ENCODE measurements at places on chromosomes 13 and 19.
A peak's percentile ranks its signal among the peaks of the same experiment; 100 is the strongest.

DNA sequence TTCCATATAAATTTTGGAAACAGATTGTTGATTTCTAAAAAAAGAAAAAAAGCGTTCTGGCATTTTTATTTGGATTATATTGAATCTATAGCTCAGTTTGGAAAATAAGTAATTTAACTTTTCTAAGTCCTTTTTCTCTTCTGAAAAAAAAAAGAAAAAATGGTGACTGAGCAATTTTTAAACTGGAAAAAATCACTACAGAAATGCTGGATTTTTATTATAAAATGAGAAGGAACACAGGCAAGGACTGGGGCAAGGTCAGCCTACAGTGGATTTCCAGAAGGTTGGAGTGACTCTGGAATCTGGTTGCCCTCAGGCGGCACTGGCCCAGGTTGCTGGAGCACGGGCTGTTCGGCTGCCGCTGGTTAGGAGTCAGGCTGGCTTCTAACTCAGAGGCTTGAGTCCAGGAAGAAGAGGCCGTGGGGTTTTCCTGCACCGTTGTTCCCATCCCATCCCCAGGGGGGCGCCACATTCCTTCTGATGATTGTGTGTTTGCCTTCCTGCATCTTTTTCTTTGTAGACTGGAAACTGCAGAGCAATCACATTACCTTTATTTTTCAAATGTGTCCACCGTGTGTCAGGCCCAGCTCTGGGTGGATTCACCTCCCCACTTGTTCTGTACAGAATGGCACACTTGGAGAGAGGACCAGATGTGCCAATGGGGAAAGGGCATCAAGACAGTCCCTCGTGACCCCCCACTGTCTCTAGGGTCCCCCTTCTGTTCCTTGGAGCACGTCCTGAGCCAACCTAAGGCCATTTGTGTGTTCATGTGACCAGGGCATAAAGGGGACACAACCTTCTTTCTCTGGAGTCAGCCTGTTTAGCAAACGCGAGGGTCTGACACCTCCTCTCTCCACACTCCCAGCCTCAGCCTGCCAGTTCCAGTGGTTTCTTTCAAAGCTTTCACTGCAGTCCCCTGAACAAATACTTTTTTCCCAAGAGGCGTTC lies 44.5 kb upstream of the GTF3A start:
- DNase-seq: no peak

DNA sequence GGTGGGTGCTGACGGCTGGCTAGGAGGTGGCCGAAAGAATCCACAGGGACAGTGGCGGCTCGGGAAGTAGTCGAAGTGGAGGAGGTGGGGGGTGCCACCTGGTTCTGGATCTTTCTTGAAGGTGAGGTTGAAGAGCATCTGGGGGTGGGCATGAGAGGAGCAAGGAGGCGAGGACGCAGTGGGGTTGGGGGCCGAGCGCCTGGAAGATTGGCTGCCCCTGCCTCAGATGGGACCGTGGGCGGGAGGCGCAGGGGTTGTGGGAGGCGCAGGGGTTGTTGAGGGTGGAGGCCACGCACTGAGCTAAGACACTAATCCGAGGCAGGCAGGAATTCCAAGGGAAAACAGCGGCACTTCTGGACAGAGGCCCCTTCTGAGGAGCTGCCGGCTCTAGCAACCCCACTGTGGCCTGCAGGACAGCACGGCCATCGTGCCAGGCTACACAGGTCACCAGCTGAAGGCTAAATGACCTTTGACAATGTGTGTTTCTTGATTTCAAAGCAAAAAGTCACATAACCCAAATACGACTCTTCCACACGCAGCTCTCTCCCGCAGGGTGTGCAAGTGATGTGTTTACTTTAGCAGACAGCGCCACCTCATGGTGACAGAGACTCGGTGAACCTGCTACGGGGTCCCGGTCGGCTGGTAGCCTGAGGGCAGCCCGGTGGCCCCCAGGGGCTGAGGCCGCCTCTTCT lies 44.1 kb upstream of the RANBP3 start:
- DNase-seq: no peak

GRCh38 chr13:113951246-113951999 lies 22.5 kb downstream of the C13orf46 start:
- DNase-seq: no peak

GRCh38 chr19:3544742-3545668 lies 6.0 kb downstream of the TEKTIP1 start:
- DNase-seq: no peak

- DNase-seq: no peak
Measured at GRCh38 chr13:90171649-90172048, 1175.8 kb upstream of the MIR17HG start.

DNA sequence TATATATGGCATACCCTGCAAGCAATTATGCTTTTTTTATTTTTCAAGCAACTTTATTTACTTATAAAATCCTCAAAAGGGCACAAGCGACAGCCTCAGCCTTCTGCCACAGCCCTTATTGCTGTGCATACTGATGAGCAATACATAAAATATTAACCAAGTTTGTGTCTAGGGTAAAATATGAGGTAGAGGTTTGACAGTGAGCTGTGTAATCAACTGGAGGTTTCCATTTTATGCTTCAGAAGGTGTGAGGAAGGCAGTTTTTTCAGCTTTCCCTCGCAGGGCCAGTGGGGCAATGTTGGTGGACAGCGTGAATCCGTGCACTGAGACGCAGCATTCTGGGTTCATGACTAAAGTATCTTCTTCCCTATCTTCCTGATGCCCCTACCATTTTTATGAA lies 310.4 kb downstream of the IRS2 start:
- DNase-seq: no peak

DNA sequence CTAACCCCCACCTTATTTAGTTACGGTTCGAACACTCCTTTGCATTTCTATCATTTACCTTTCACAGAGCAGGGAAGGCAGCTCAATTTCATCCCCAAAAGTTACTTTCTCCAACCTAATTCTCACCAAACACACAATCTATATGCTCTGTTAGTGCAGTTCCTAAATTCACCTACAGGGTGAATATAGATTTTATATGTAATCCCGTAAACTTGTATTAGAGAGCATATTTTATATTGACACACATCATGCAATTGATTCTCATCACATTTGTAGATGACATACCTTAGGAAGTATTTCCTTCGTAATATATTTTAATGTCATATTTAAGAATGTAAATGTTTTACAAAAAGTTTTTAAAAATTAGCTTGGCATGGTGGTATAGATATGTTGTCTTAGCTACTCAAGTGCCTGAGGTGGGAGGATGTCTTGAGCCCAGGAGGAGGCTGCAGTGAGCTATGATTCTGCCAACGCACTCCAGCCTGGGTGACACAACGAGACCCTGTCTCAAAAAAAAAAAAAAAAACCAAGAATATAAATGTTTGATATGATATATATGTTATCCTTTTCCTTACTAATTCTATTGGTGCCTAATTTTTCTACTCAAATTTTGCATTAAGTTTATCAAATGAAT lies 57.3 kb upstream of the TNFRSF19 start:
- no peak for DNase-seq

- DNase-seq: no peak
Measured at GRCh38 chr19:16463991-16464575, 7.7 kb downstream of the EPS15L1 start.

DNA sequence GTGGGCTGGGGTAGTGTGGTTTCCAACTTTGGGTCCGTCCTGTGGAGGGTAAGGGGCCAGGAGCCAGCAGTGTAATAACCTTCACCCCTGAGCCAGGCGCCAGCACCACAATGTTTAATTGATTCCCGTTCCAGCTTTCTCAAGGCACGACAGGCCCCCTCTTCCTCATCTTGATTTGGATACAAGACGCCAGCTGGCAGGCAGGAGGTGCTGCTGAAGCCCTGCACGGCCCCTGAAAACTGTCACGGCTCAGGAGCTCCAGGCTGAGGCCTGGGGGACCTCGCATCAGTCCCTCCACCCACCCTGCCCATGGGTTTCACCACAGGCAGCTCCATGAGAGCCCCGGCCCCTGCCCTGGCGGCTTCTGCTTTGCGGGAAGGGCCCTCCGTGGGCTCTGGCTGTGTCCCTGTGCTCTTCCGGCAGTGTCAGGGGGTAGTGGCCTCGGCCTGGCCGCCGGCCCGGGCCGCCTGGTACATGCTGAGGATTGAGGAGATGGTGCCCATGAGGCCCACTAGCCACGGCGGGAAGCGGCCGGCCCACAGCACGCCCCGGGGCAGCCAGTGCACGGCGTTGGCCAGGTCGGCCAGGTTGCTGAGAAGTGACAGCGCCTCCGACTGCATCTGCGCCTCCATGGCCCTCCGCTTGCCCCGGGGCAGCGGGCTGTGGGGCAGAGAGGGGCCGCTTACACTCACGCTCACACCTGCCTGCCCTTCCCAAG lies 11.9 kb downstream of the PEX11G start:
- DNase-seq: no peak

- no peak for DNase-seq
Measured at GRCh38 chr19:2173767-2174577, 10.2 kb downstream of the DOT1L start.

DNA sequence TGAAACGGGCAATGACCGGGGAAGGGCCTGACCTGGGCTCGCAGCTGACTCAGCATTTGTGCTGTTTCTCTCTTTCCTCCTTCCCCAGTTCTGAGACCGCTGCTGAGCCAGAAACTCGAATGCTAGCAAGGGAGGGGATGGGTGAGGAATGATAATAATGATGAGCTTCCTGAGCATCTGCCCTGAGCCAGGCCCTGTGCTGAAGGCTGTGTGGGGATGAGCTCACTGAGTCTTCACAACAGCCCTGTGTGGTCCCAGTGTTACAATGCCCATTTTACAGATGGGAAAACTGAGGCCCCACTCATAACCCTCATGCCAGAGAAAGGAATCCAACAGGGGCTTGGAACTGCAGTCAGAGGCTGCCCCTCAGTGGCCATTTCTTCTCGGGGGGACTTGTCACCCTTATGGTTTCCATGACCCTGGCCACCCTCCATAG lies 8.1 kb downstream of the SULT2B1 start:
- DNase-seq: no peak

GRCh38 chr19:57888560-57889231 lies at the start of gene ZNF814:
Gene ZNF814, minus strand, starts transcription at chr19:57889037. Its CDS starts 235 bp downstream, at chr19:57888802.
- peak; percentile 23 for DNase-seq

GRCh38 chr19:50835103-50835784 lies 1.9 kb upstream of the KLK15 start:
- no peak for DNase-seq

- DNase-seq: no peak
Measured at GRCh38 chr13:40984668-40985366, 34.3 kb downstream of the ELF1 start.

- no peak for DNase-seq
Measured at GRCh38 chr19:44580366-44580895, 32.9 kb upstream of the IGSF23 start.

DNA sequence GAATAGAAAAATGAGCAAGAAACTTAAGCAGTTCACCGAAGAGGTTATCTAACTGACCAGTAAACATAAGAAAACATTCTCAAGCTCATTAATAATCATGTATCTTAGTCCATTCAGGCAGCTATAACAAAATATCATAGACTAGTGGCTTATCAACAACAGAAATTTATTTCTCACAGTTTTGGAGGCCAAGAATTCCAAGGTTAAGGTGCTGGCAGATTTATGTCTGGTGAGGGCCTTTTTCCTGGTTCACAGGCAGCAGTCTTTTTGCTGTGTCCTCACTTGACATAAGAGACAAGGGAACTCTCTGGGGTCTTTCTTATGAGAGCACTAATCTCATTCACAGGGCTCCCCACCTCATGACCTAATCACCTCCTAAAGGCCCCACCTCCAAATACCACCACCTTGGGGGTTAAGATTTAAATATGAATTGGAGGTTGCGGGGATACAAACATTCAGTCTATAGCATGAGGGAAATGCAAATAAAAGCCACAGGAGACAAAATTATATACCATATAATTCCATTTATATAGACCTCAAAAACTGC lies 123.6 kb downstream of the ZAR1L start:
- DNase-seq: no peak

GRCh38 chr13:102310691-102311418 lies 91.0 kb downstream of the FGF14 start:
- DNase-seq: no peak

DNA sequence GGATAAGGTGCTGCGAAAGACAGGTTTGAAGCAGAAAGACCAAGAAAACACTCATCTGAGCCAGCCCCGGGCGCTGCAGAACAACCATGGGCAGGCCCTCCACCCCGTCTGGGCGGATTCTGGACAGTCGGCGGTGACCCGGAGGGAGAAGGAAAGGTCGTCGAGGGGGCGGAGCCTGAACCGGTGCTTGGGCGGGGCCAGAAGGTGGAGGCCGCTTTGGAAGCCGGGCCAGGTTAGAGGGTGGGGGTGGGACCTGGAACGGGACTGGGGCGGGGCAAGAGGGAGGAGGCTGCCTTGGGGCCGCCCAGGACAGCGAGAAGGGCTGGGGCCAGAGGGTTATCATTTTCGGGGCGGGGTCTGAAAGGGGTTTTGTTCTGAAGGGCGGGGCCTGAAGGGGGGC lies 5.0 kb upstream of the ZNF765 start:
- no peak for DNase-seq

DNA sequence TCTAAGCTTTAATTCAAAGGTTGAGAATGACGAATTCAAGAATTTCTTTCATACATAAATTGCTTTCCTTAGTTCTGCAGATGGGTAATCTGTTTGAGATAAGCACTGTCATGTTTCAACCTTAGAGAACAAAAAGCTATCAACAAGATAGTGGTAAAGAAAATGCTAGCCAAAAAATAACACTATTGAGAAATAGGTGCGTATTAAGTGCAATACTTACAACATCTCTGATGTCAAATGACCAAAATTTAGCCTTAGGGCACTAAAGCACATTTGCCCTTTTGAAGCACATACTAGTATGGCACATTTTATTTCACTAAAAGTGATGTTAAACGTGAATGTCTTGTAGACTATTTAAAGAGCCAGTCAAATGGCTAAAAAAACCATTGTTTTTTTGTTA lies 4.9 kb downstream of the KBTBD6 start:
- DNase-seq: no peak

- DNase-seq: no peak
Measured at GRCh38 chr19:55676383-55676782, 1.4 kb downstream of the EPN1 start.

DNA sequence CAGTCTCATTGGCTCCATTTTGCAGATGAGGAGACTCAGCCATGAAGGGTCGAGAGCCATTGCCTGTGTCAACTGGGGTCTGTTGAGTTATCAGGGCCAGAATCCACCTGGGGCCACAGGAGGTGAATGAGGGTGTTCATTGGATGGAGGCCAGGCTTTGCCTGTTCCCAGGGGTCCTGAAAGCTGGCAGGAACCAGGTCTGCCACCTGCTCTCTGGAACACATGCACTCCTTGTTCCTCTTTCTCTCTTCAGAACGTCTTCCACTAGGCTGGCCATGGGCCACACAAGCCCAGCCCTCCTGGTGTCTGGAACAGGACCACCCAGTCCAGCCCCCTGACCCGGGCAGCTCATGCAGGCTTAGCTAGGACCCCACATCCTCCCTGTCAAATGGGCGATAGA lies 21.1 kb downstream of the PPP1R37 start:
- no peak for DNase-seq

- no peak for DNase-seq
Measured at GRCh38 chr19:12098040-12098439, 33.5 kb downstream of the ZNF844 start.

- DNase-seq: no peak
Measured at GRCh38 chr19:7006135-7006704, 15.0 kb downstream of the MBD3L2B start.

- DNase-seq: no peak
Measured at GRCh38 chr19:34082289-34083077, 89.8 kb upstream of the LSM14A start.
